A549 treated with Hydrocortisone at 1 μM for 4 hours (cell line): ENCODE measurements at places on chromosomes 7 and 10. TPM values are rescaled to one million over a fixed set of nuclear protein-coding genes. Genes with fewer than 3 reads are reported as not detected.

Gene FFAR4
- 0.06 to 0.12 TPM (median 0.08 TPM) in 5 replicates for total RNA-seq

Gene CYREN
- 71.2 to 101 TPM (median 81.6 TPM) in 5 replicates for total RNA-seq

Gene TUBB8
- 0.06 to 0.22 TPM (median 0.15 TPM) in 3 of 5 replicates, not detected in the others for total RNA-seq

Gene C10orf53
- total RNA-seq: not detected in 5 replicates

Gene OPN1SW
- not detected in 5 replicates for total RNA-seq

Gene ZNF804B
- not detected in 5 replicates for total RNA-seq

Gene SNCG
- 10.1 to 15.2 TPM (median 13.5 TPM) in 5 replicates for total RNA-seq

Gene AKR1C1
- 433 to 601 TPM (median 576 TPM) in 5 replicates for total RNA-seq

Gene STAM
- total RNA-seq: 22.7 to 26.4 TPM (median 22.7 TPM) in 5 replicates

Gene STOX1
- total RNA-seq: 0.53 to 0.82 TPM (median 0.70 TPM) in 5 replicates

Gene FAM180A
- total RNA-seq: 0.06 to 0.13 TPM in 2 of 5 replicates, not detected in the others

Gene METTL2B
- total RNA-seq: 23.2 to 28.6 TPM (median 24.9 TPM) in 5 replicates

Gene AGAP9
- total RNA-seq: 8.4 to 10.5 TPM (median 9.7 TPM) in 5 replicates

Gene UPK3B
- 11.5 to 19.6 TPM (median 17.6 TPM) in 5 replicates for total RNA-seq

Gene SEPTIN14
- total RNA-seq: not detected in 5 replicates

Gene PARD3
- total RNA-seq: 53.9 to 77.6 TPM (median 57.2 TPM) in 5 replicates

Gene LRRC72
- total RNA-seq: not detected in 5 replicates

Gene IDI2
- total RNA-seq: 0.06 TPM in 1 of 5 replicates, not detected in the others

Gene ZNF92
- total RNA-seq: 3.8 to 6.1 TPM (median 4.7 TPM) in 5 replicates

Gene RSPH10B2
- total RNA-seq: 0.14 to 0.15 TPM in 2 of 5 replicates, not detected in the others

Gene SLC26A4
- 0.09 to 0.14 TPM (median 0.10 TPM) in 5 replicates for total RNA-seq

Gene TLX1
- not detected in 5 replicates for total RNA-seq

Gene C10orf67
- 0.03 to 0.09 TPM (median 0.07 TPM) in 3 of 5 replicates, not detected in the others for total RNA-seq

Gene MEPCE
- total RNA-seq: 41.5 to 47.6 TPM (median 43.3 TPM) in 5 replicates

Gene TAS2R41
- not detected in 5 replicates for total RNA-seq

Gene NKX1-2
- total RNA-seq: 0.03 TPM in 4 of 5 replicates, not detected in the other

Gene ARHGEF5
- total RNA-seq: 2.5 to 2.9 TPM (median 2.7 TPM) in 5 replicates

Gene UNCX
- 0.05 to 0.08 TPM (median 0.07 TPM) in 3 of 5 replicates, not detected in the others for total RNA-seq

Gene CCDC7
- 0.61 to 0.98 TPM (median 0.76 TPM) in 5 replicates for total RNA-seq

Gene DGKB
- total RNA-seq: not detected in 5 replicates

Gene VGF
- total RNA-seq: 12.5 to 28.3 TPM (median 19.4 TPM) in 5 replicates

Gene NUTM2E
- total RNA-seq: 0.30 to 0.47 TPM (median 0.38 TPM) in 5 replicates

Gene LYZL1
- not detected in 5 replicates for total RNA-seq

Gene PSD
- 0.25 to 0.78 TPM (median 0.43 TPM) in 5 replicates for total RNA-seq

Gene ZNF37A
- 4.0 to 7.0 TPM (median 5.0 TPM) in 5 replicates for total RNA-seq

Gene VCL
- 163 to 250 TPM (median 210 TPM) in 5 replicates for total RNA-seq

Gene NPY4R2
- total RNA-seq: 19.0 to 27.9 TPM (median 23.1 TPM) in 5 replicates

Gene CCDC3
- 0.83 to 1.4 TPM (median 1.0 TPM) in 5 replicates for total RNA-seq

Gene COL17A1
- total RNA-seq: 1.7 to 2.4 TPM (median 2.2 TPM) in 5 replicates

Gene WNT2
- total RNA-seq: 0.02 TPM in 1 of 5 replicates, not detected in the others

Gene COBL
- total RNA-seq: 4.0 to 4.8 TPM (median 4.4 TPM) in 5 replicates

Gene CDH23
- 1.9 to 3.1 TPM (median 2.2 TPM) in 5 replicates for total RNA-seq

Gene SGCE
- 45.9 to 53.3 TPM (median 52.9 TPM) in 5 replicates for total RNA-seq

Gene PTN
- total RNA-seq: not detected in 5 replicates

Gene FOXI2
- total RNA-seq: not detected in 5 replicates

Gene GIMAP7
- not detected in 5 replicates for total RNA-seq

Gene IMMP2L
- 16.3 to 21.6 TPM (median 18.7 TPM) in 5 replicates for total RNA-seq

Gene CREB5
- 2.9 to 4.7 TPM (median 4.6 TPM) in 5 replicates for total RNA-seq

Gene CFAP46
- total RNA-seq: 0.92 to 1.5 TPM (median 1.4 TPM) in 5 replicates

Gene PKD2L1
- 0.05 to 0.31 TPM (median 0.16 TPM) in 5 replicates for total RNA-seq

Gene PALD1
- total RNA-seq: 5.1 to 7.0 TPM (median 6.9 TPM) in 5 replicates

Gene TET1
- total RNA-seq: 0.43 to 0.90 TPM (median 0.55 TPM) in 5 replicates

Gene ACTR3C
- total RNA-seq: not detected in 5 replicates

Gene POT1
- total RNA-seq: 10.6 to 19.2 TPM (median 13.1 TPM) in 5 replicates

Gene GPR15LG
- total RNA-seq: not detected in 5 replicates

Gene SEC31B
- 1.4 to 2.5 TPM (median 2.1 TPM) in 5 replicates for total RNA-seq

Gene EVX1
- 0.07 to 0.22 TPM (median 0.13 TPM) in 5 replicates for total RNA-seq

Gene LIPN
- not detected in 5 replicates for total RNA-seq

Gene EPHA1
- total RNA-seq: 0.02 to 0.21 TPM (median 0.10 TPM) in 4 of 5 replicates, not detected in the other
